ENCODE measurements at places on chromosomes 1 and 21.

DNA sequence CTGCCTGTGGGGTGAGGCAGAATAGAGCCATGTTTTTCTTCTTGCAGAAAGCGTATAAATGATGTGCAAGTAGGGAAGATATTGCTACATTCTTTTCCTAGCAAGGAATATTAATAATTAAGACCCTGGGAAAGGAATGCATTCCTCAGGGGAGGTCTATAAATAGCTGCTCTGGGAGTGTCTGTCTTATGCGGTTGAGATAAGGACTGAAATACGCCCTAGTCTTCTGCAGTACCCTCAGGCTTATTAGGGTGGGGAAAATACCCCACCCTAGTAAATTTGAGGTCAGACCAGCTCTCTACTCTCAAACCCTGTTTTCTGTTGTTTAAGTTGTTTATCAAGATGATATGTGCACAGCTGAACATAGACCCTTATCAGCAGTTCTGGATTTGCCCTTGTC is 155.9 kb upstream of the HMCN1 start:
- DNase-seq, result no peak

DNA sequence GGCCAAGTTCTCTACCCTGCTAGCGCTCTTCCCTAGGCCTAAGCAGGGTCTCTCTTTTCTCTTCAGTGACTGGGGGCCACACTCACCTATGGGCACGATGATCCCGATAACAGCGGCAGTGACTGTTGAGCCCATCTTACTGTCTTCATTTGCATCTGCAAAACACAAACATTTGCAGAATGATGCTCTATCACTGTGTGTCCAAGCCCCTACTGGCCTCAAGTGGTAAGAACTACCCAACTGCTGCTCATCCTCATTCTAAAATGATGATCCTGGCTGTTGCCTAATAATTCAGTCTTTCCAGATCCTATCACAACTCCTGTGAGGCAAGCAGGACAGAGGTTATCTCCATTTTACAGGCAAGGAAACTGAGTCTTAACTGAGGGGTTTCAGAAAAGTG is 16.7 kb upstream of the MAGOH start:
- DNase-seq, result no peak

DNA sequence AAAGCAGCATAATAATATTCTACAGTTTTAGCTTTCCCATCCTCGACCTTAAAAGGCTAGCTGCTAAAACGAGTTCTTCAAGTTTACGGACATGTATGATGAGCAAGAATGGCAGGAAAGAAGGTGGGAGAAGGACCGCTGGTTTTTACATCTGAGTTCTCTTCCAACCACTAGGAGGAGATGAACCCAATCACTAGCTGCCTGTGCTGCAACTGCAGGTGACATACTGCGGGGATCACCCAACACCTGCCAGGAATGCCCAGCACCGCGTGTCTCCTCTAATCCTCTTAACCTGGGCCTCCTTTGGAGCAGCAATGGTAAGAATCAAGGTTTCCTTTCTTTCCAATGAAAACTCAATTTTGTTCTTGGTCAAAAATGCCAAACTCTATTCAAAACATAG is 23.5 kb downstream of the TOR3A start:
- no peak for DNase-seq

DNA sequence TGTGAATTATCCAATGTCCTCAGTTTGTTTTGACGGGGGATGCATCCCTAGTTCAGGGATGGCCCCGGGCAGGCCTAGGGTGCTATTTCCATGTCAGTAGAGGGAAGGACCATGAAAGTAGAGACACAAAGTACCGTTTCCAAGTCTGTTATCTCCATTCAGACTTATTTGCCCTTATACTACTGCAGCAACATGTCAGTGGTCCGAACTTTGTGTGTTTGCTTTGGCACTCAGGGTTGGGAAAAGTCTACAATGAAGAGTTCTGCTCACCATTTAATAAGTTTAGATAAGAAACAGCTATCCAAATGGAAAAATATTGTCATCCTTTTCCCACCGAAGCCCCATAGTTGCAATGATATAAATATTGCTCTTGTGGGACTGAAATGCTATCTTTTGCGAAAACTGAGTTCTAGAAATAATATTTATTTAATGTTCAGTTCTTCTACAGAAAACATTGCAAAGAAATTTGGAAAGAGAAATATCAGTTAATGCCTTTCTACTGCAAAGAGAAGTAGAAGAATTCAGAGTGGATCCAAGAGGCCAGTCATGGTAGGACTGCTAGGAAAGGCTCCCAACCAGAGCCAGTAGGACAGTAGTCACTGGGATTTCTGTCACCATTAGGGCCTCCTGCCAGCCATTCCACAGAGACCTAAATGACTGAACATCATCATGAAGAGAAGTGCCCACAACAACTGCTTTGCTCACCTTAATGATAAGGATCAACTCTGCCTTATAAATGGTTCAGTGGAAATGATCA is 11.5 kb upstream of the AGT start:
- DNase-seq, result no peak

- peak; percentile 6 for DNase-seq
Measured at GRCh38 chr1:91278754-91279153, 125.9 kb downstream of the HFM1 start.

DNA sequence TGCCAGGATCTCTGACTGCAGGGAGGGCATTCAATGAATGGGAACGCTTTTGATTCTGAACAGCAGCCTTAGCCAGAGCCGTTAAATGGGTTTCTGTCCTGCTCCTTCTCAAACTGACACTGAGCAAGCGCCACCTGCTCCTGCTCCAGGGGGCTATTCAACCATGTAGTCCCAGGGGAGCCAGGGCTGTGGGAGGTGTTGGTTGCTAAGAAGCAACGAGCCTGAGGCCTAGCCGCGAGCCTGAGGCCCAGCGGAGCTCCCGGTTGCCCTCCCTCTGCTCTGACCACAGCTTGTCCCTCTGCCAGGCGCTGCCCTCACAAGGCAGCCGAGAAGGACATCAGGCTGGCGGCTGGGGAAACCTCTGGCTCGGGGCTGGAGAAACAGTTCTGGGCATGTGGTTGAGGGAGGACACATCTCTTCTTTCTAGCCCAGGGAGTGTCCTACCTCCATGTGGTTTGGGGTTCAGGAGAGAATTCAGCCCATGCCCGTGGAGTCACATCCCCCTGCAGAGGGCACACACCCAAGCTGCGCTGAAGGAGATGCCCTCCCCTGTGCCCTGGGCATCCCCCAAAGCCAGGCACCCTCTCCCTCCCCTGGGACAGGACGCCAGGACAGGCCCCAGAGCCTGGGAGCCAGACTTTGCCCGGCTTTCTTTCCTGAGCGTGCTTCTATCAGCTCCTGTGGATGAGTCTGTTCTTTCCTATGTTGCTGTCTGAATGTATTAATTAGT is 18.0 kb downstream of the PCP4 start:
- DNase-seq, result no peak

- peak; percentile 65 for DNase-seq
Measured at GRCh38 chr1:9410737-9411297, 118.1 kb downstream of the SPSB1 start.

GRCh38 chr1:938711-939489 is 15.2 kb downstream of the SAMD11 start:
- no peak for DNase-seq

DNA sequence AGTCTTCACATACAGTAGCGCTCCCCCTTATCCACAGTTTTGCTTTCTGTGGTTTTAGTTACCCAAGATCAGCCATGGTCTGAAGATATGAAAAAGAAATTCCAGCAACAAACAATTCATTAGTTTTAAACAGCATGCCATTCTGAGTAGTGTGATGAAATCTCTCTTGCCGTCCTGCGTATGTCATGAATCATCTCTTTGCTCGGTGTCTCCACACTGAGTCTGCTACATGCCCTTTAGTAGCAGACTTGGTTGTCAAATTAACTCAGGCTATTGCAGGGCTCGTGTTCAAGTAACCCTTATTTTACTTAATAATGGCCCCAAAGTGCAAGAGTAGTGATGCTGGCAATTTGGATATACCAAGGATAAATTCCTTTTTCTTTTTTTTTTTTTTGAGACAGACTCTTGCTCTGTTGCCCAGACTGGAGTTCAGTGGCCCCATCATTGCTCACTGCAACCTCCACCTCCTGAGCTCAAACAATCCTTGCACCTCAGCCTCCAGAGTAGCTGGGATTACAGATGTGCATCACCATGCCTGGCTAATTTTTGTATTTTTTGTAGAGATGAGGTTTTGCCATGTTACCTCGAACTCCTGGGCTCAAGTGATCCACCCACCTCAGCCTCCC is 22.6 kb downstream of the PHACTR4 start:
- peak; percentile 92 for DNase-seq

DNA sequence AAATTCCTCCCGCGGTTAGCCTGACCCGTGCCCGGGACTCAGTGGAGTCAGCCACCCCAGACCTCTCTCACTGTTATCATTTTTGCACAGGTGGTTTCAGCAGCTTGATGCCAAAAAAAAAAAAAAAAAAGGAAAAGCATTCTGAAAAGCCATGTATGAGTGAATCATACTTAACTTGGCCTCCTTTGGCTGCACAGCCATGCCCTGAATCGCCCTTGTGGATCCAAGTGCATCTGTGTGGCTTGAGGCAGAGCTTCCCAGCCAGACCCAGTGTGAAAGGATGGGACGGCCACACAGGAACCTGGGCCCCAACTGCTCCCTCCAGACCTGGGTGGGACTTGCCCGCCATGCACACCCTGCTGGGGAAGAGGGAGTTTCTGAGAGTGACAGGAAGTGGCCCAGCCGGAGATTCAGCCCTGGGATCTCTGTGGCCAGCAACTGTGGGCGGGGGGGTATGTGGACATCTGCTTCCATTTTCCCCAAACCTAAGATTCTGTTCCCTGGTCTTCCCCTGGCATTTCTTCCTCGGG is 8.6 kb downstream of the YBEY start:
- DNase-seq, result peak; percentile 29

- peak; percentile 49 for DNase-seq
Measured at GRCh38 chr1:151653397-151653796, 41.5 kb downstream of the SNX27 start.

GRCh38 chr21:40613546-40614030 is 233.4 kb downstream of the DSCAM start:
- no peak for DNase-seq

All from fibroblast of gingiva (primary cell).